ENCODE measurements at places on chromosomes 7 and 10.

DNA sequence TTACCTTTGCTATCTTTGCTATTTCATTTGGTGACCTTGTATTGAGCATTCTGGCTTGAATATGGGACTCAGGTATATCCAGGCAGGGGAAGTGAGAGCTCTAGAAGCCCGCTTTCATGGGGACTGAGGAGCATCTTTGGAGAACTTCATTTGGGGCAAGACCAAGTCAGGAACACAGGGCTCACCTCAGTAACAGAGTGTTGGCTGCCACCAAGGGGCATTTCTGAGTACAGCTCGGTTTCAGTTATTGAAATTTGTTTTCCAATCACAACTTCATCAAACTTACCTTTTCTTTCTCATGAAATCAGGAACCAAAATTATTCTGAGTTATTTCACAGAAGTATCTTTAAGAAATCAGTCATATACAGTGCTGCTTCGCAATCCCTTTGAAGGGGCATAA lies 337.2 kb downstream of the C7orf25 start:
- DNase-seq = no peak

- DNase-seq = peak; percentile 40
Measured at GRCh38 chr7:154592388-154592787, 410.5 kb downstream of the PAXIP1 start.

- DNase-seq = no peak
Measured at GRCh38 chr7:135334830-135335543, 101.3 kb downstream of the STRA8 start.

DNA sequence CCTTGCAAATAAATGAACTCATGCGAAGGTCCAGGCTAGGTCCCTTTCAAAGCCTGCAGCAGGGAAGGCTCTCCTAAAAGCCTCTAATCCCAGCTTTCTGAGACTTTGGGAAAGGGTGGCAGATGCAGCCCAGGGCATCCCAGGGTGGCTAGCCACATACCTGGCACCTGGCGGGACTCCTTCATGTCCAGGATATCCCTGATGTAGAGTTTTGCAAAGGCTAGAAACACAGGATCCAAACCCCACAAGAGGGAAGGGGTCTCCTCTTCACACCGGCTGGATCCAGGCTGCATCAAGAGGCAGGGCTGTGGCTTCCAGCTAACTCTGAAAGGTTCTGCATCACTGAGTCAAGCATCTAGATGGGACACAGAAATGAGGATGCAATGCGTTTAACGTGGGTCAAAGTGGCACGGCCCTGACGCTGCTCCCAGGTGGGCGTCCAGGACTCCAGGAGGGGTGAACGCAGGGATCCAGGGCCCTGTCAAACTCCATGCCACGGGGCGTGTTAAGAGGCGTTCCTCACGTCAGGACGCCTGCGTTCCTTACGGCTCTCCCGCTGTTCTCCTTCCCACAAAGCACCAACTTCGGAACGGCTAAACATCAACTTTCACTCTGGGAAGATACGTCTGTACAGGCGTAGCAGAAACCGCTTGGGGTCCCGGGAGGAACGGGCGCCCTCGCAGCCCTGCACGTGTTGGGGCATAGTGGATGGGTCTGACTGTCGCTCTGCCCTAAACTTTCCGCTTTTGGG lies 507 bp downstream of the STN1 start:
- no peak for DNase-seq

DNA sequence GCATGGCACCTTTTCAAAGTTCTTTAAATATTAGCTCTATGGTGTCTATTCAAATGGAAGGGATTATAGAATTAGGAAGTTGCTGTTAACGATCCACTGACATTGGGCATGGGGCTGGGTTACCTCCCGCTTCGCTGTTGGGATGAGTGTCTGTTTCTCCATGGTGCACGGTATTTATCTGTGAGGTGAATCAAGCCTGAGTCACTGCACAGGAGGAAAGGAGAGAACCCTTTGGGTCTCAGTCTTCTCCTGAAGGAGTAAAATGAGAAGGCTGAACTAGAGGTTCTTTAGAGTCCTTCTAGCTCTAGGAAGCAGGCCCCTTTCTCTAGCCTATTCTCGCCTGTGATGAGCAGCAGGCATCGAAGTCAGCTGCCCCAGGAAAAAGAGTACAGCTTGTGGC lies 7.3 kb downstream of the JCAD start:
- no peak for DNase-seq
